ENCODE measurements at places on chromosomes 4 and X.

- DNase-seq: no peak
Measured at GRCh38 chr4:55405073-55405472, 9.3 kb downstream of the TMEM165 start.

DNA sequence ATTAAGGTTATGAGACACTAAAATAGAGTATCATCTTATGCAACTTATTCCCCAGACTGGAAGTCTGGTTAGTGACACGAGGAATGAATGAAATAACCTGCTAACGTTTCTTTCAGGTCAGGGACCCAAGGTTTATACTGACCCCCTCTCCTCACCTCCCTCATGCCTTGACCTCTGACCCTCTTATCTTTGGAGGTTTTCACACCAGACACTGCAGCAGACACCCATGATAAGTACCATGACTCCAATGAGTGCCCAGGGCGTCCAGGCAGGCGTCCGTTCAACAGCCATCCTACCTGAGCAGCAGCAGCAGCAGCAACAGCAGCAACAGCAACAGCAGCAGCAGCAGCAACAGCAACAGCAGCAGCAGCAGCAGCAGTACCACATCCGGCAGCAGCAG is 4.2 kb upstream of the NLGN3 start:
- no peak for DNase-seq

DNA sequence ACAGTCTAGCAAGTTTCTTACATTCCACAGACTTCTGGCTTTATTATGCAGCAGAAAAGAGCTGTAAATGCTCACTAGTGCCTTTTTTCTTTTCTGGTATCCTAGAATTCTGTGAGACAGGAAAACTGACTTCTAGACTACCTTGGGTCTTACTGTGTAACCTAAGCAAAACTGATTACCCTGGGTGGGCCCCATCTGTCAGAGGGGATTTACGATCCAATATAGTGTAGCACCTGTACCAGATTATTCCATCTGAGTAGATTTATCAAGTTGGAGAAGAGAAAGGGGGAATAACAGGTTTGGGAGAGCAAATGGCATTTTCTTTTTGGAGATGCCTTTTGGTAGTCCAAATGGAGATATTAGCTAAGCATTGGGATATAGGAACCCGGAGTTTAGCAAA is 46.7 kb downstream of the FSTL5 start:
- no peak for DNase-seq

DNA sequence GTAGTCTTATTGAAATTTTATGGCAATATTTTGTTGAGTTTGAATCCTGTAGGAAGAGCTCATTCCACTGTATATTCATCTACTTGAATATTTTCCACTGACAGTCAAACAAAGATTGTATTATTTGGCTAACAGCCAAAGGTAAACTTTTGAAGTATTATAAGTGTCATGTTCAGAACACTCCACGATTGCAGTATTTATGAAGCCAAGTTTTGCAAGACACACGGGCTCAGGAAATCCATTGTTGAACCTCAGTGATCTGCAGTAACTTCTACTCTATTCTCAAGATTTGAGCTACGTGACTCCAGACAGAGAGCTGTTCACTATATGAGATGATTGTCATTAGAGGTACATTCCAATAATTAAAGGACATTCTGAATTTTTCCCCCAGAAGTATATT is 302.7 kb upstream of the ADGRL3 start:
- no peak for DNase-seq

DNA sequence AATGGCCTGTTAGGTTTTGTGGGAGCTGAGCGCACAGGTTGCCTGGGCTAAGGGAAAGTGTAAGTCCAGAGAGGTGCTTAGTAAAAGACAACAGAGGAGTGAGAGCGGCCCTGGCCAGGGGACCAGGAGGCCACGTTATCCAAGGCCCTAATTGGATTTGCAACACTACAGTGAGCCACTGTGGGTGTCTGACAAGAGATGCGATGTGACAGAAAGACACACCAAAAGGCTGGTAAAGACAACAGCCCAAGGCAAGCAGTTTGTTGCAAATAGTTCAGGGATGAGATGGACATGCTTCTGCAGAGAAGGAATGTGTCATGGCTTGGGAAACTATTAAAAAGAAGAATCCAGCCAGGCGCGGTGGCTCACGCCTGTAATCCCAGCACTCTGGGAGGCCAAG is 162.7 kb upstream of the KIT start:
- DNase-seq: no peak

- DNase-seq: no peak
Measured at GRCh38 chr4:9916346-9916745, 105.0 kb downstream of the SLC2A9 start.
